ENCODE measurements at places on chromosomes 16 and 17. TPM values are rescaled to one million over a fixed set of nuclear protein-coding genes. Genes with fewer than 3 reads are reported as not detected.

TBC1D3C gene
- 4.7 TPM for total RNA-seq

B4GALNT2 gene
- not detected for total RNA-seq

SIRT7 gene
- total RNA-seq: 44.2 TPM

NKD1 gene
- 2.4 TPM for total RNA-seq

PDE6G gene
- total RNA-seq: 4.4 TPM

DNA sequence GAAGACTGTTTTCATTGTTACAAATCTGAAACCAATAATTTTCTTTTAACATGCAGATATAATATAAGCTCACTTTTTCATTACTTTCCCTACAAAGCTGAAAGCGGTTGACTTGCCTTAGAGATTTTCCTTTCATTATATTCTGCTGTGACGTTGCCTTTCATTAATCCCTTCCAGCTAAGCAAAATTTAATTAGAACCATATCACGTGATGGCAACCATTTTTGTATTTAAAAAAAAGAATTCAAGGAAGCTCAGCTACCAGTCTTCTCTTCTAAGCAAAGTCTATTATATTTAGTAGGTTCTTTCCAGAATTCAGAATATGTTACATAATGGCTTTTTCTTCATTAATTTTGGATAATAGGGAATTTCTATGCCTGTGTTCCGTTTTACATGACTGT lies 186.5 kb downstream of the PRKCA start:
- no peak for DNase-seq
- H3K27ac ChIP-seq: no peak overlapping the region
- no peaks in the 10 kb centered on the region for H3K27me3 ChIP-seq
- H3K36me3 ChIP-seq: no peaks in the 10 kb centered on the region

Measured in activated T-cell treated with anti-CD3 and anti-CD28 coated beads, Interleukin-2, amount 50 U/mL, for 72 hours (primary cell).